CD4-positive, alpha-beta T cell treated with Interleukin-21 for 1 hour (primary cell): ENCODE measurements at places on chromosomes 12 and 14.

GRCh38 chr14:72932893-72933292 is 6.6 kb downstream of the DCAF4 start:
- DNase-seq: no peak

DNA sequence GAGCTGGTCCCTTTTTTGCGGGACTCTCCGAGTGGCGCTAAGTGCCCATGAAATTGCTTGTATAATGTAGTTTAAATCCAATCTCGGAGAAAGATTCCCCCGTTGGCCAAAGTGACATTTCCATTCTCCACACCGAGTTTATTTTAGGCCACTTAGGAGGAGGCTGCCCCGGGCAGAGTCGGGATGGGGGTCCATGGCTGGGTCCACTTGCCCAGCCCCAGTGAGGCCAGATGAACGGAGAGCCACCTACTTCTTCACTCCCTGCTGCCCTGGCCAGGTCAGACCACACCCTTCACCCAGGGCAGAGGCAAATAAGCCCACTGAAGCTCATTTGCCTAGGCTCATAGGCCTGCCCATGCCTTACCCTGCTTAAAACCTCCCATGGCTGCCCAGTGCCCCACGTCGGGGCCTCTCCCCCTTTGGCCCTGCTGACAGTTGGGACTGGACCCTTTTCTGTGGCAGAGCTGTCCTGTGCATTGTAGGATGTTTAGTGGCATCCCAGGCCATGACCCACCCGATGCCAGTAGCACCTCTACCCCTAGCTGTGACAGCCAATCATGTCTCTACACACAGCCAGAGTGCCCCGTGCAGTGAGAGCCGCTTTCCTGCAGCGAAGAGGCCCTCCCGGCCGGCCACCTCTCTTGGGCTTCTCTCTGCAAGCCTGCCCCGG is 51.3 kb downstream of the FAM222A start:
- DNase-seq: no peak

GRCh38 chr12:6323340-6323994 is 13.0 kb downstream of the PLEKHG6 start:
- DNase-seq: peak; percentile 68

GRCh38 chr12:94534774-94535509 is 75.3 kb upstream of the CEP83 start:
- DNase-seq: no peak

DNA sequence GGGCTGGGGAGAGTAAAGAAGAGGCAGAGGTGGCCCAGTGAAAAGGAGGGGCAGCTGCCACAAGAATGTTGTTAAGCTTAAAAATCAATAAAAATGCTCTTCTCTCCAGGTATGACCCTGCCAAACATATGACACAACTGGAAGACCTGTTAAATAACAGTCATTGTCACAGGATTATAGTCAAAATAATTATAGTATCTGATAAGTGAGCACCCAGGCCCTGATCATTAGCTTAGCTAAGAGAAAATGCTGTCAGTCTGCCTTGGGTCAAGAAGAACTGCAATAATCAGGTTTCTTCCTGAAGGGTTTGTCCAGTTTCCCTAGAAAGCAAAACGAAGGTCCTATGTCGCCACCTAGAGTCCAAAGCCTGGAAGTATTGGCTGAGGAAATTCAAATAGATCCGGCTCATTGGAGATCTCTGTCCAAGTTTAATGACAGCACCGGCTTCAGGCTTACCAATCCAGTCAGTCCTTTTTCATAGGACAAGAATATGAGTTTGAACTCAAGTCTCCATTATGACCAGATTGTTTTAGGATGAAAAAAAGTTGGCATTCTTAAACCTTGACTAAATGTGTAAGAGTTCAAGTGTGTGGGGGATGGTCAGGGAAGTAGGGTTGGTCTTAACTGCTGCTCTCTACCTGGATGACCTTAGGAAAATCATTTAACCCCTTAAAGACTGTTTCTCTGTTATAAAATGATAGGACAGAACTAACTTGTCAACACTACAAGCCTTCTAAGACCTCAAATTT is 22.5 kb upstream of the NKX2-8 start:
- DNase-seq: peak; percentile 38

GRCh38 chr12:56894698-56895368 is 39.4 kb downstream of the SDR9C7 start:
- no peak for DNase-seq

DNA sequence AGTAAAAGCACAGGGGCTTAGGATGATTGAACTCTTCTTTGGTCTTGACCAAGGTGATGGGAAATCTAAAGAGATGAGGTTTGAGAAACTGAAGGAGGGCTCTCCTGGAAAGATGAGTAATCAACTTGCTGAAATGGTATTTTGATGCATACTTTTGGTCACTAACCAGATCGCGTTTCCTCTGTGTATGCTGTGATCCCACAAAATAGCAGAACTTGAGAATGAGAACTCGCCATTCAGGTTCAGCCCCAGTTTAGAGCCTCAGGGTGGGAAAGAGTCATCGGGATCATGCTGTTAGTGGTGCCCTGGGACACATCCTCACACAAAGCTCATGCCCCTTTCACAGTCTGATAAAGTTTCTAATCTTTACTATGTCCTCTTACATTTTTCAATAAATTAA is 488.8 kb downstream of the ETNK1 start:
- DNase-seq: no peak

DNA sequence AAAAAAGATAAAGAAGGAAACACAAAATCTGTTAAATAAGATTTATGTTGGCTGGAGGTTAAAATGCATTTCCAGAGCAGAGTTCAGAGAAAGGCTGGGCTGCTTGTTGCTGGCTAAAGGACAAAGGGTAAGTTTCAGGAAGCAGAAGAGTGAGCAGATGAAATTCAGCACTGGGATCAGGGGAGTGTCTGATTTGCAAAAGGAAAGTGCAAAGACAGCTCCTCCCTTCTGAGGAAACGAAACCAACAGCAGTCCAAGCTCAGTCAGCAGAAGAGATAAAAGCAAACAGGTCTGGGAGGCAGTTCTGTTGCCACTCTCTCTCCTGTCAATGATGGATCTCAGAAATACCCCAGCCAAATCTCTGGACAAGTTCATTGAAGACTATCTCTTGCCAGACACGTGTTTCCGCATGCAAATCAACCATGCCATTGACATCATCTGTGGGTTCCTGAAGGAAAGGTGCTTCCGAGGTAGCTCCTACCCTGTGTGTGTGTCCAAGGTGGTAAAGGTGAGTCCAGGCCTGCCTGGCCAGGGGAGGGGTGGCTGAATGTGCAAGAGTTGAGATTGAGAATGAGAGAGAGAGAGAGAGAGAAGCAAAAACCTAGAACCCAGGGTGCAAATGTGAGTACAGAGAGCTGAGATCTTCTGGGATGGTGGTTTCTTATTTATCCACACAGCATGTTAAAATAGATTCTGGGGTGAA is at the start of gene OAS1:
Gene OAS1 (plus strand): TSS at position 251 of the 703 bp plus-strand sequence. CDS start 78 bp downstream, at position 329.
- peak; percentile 61 for DNase-seq

DNA sequence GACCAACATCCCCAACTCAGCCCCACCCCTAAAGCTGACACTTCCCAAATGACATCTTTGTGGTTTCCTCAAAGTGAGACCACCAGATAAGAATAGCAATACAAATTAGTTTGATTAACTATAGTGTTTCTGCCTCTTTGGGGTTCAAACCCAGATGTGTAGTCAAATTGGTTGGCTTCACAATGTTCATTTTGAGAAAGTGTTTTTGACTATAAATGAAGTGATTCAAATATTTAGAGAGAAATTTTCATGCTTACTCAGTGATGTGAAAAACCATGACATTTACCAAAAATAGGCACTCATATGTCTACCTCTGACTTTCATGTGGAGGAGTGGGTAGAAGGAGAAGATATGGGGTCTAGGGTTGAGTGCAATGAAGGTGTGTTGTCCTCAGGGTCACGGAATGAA is 218.4 kb downstream of the BCAT1 start:
- DNase-seq: no peak

DNA sequence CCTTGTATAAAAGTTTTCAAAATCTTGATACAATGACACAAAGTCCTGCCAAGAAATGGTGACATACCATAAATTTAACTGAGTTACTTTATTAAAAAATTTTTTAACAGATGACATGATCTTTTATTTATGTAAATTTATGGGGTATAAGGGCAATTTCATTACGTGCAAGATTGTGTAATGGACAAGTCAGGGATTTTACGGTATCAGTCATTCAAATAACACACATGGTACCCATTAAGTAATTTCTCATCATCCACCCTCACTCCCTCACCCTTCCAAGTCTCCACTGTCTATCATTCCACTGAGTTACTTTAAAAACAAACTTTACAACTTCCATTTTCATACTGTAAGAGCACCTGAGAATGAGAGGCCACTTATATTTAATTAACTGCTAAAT is 37.4 kb downstream of the SPTLC2 start:
- no peak for DNase-seq

- no peak for DNase-seq
Measured at GRCh38 chr12:4448371-4448940, 2.8 kb upstream of the FGF6 start.

GRCh38 chr12:55699471-55700055 is 8.1 kb downstream of the ITGA7 start:
- no peak for DNase-seq
